ENCODE measurements at places on chromosomes 16 and 17.

- no peak for DNase-seq
Measured at GRCh38 chr17:57655553-57655952, 89.5 kb downstream of the CCDC182 start.

DNA sequence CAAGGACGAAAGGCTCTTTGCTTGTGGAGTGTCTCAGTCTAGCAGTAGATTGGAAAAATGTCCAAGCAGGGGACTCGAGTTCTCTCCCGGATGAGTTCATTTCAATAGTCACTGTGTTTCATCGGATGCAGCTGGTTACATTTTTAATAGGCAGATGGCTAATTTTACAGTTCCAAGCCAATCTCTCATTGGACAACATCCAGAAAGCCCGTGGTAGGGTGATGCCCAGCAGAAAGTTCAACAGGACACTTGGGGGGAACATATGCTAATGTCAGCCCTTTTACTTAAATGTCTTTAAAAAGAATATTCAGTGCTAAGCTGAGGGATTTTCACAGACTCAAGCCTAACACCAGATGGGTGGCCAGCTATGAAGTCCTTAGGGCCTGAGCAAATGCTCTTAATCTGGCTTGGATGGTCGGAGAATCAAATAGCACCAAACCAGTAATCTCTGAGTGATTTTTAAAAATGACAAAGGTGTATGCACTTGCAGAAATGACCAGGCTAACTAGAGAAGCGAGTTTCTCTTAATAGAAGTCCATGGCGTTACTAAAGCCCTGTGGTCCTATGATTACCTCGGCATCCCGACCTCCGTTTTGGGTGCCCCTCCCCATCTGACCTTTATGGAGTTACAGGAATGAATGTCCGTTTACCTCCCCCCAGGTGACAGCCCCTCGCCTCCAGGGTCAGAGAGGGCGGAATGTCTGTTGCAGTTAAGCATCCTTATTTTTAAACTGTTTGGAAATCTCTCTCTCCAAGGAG is 289.2 kb upstream of the SALL1 start:
- DNase-seq = no peak

DNA sequence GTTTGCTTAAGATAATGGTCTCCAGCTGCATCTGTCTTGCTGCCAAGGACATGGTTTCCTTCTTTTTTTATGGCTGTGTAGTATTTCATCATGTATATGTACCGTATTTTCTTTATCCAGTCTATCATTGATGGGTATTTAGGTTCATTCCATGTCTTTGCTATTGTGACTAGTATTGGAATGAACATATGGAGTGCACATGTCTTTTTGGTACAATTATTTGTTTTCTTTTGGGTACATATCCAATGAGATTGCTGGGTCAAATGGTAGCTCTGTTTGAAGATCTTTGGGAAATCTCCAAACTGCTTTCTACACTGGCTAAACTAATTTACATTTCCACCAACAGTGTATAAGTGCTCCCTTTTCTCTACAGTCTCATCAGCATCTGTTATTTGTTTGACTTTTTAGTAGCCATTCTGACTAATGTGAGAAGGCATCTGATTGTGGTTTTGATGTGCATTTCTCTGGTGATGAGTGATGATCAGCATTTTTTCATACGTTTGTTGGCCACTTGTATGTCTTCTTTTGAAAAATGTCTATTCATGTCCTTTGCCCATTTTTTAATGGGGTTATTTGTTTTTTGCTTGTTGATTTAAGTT is 66.2 kb downstream of the TNFRSF13B start:
- no peak for DNase-seq

DNA sequence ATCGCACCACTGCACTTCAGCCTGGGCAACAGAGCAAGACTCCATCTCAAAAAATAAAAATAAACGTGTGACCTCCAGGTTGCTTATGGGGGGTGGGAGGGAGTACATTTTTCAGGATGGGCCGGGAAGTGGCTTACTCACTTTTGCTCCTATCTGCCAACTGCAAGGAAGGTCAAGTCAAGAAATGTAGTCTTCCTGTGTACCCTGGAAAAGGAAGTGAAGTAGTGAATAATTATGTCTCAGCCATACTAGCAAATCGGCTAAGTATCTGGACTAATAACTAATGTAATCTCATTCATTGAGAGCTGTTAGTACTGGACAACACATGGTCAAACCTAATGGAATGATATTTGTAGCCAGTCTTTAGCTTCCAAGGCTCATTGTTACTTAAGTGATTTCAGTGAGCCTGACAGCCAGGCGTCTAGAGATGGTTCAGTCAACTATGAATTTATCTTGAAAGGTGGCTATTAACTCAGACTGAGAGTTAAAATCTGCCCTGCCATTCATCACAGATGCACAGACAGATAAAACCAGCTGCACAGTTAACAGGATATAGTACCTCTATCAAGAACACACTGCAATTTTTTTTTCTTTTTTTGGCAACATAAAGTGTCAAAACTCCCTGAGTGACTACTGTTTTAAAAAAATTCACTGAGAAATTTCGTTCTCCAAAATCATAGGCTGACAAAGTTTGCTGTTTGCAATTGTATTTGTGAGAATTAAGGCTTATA is 3.7 kb upstream of the TACO1 start:
- no peak for DNase-seq

GRCh38 chr16:26981266-26981938 is 85.3 kb upstream of the C16orf82 start:
- DNase-seq = no peak

DNA sequence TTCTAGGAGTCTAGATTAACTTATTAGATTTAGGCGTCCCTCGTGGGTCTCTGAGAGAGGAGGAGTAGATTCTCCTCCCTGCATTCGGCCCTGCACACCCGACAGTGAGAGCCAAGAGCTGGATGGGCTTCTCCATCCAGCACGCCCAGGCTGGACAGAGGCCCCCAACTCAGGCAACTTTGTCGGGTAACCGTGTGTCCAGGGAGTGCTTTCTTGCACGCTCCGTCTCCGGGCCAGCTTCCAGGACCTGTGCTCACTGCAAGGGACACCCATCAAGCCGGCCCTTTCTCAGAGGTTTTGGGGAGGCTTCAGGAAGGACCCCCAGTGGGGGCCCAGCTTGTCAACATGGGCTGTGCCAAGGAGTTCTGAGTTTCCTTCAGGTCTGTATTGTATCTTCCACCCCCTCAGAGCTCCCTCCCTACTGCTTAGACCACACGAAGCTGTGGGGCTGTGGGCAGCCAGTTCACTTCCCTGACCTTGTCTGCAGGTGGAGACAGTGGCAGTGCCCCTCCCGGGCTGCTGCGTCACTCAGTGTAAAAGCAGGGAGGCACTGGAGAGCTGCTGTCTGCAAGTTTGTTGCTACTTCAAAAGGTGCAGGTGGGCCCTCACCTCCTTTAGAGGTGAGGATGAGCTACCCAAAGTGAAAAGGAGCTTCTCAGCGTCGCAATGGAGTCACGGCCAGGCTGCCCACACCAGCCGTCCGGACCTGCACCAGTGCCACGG is 24.0 kb upstream of the C16orf78 start:
- DNase-seq = no peak

DNA sequence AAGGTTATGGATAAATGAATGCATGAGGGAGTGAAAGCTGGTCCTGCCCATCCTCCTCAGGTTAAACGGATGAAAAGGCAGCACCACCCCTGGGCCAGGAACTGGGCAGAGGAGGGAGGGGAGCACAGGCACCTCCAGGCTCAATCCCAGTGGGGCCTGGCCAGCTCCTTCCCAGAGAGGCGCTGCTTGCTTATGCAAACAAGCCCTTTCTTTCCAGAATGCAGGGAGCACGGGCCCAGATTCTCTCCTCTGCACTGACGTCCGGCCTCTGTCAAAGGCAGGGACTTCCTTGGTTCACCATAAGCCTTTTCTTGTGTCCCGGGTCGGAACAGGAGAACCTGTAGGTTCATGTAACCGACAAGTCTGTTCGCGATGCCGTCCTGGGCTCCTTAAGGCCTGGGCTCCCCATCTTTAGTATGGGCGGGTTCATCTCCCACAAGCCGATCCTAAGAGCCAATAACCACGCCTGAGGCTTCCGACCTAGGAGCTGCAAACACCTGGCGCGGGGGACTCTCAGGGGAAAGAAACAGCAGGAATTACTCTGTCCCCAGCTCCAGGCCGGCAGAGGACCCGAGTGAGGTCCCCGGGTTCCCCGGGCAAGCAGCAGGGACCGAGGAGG is 16.3 kb downstream of the ENPP7 start:
- no peak for DNase-seq

- DNase-seq = peak; percentile 82
Measured at GRCh38 chr16:29806099-29806579, at the start of gene MAZ. MAZ (plus strand) TSS chr16:29806529; CDS start chr16:29806702, 173 bp downstream.

GRCh38 chr17:58330997-58331814 is 2.6 kb upstream of the TSPOAP1 start:
- DNase-seq = peak; percentile 75

GRCh38 chr17:83081684-83082201 is 2.3 kb downstream of the METRNL start:
- peak; percentile 35 for DNase-seq

DNA sequence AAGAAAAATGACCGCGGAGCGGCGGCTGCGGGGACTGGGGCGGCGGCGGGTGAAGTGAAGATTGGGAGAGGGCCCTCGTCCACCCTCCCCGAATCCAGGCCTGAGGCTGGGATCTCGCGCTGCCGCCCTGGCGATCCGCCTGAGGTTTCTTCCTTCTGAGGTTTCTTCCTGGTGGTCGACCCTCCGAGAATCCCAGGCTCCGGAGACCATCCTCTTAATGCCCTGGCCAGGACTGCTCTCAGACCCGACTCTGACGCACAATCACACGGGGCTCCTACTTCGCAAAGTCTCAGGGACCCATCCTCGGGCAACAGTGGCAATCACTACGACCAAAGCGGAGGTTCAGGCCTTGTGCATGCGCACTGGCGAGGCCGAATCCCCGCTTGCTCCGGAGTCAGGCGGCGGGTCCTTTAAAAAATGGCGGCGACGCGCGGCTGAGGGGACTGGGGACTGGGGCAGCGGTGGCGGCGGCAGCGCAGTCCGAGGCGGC is 18.0 kb upstream of the KCNJ18 start:
- DNase-seq = no peak

- DNase-seq = no peak
Measured at GRCh38 chr16:87070657-87071056, 246.5 kb downstream of the C16orf95 start.

GRCh38 chr16:11402745-11403533 is 57.7 kb downstream of the RMI2 start:
- DNase-seq = no peak

DNA sequence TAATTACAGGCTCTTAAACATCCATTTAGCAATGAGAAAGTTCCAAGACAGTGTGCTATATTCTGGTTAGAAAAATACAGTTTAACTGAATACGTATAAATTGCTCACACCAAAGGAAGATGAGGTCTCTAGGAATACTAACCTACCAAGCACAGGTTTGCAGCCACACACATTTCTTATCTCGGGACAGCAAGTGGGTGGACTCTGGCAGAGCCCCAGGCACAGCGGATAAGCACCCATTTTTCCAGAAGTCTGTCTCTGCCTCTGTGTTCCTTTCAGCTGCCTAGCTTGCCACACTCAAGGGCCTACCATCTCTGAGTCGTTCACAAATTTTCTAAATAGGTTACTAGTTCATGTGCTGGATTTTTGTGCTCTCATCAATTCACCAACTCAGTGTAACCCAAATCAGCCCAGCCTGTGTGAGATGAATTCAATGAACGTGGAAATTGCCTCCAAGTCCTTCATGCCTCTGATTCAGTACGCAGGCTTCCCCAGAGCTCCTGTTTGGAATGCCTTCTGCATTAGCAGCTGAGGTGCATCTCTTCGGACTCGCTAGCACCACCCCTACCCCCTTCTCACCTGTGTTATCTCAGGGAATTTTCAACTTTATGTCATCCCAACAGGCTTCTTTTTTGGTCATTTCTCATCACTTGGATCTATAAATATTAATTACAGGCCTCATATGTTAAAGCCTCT is 581.0 kb upstream of the CDH11 start:
- no peak for DNase-seq

DNA sequence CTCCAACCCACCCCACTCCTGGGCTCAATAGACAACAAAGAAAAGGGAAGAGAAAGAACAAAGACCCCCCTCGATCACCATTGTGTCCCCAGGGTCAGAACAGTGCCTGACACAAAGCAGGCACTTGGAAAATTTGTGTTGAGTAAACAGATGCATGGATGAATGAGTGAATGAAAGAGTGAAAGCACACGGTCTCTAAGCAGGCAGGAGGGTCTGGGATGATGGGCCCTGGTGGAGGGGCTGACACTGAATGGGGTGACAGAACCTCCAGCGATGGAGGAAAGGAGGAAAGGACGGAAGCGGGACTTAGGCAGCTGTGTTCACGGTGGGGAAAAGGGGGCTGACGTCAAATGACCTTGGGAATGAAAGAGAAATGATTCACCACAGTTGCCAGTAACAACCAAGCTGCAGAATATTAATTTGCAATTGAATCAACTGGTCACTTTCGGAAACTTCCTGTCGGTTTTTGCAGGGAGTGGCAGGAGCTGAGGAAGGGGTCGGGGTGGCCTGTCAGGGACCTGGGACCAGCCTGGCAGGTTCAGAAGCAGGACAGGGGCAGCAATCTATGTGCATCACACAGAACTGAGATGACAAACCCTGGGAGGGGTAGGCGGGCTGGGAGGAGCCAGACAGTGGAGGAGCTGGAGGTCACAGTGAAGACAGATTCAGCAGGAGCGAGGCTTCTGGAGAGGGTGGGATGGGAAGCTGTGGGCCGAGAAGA is 6.7 kb upstream of the GAST start:
- DNase-seq = no peak

DNA sequence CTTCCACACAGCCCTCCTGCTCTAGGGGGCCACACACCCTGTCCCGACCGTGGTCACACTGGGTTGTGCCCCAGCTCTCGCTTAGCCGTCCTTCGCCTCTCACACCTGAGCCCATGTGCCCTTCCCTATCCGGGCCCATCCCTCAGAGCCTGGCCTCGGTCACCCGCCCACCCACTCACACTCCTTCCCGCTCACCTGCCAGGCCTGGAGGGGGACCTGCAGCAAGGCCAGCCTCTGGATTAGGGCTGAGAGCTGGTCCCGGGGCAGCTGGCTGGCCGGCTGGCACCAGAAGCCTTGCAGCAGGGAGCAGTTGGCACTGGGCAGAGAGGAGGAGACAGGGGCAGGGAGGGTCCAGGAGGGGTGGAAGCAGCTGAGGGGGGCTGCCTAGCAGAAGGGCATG is 9.7 kb downstream of the RPUSD1 start:
- no peak for DNase-seq

GRCh38 chr17:41455236-41455635 is 11.9 kb downstream of the KRT32 start:
- no peak for DNase-seq

DNA sequence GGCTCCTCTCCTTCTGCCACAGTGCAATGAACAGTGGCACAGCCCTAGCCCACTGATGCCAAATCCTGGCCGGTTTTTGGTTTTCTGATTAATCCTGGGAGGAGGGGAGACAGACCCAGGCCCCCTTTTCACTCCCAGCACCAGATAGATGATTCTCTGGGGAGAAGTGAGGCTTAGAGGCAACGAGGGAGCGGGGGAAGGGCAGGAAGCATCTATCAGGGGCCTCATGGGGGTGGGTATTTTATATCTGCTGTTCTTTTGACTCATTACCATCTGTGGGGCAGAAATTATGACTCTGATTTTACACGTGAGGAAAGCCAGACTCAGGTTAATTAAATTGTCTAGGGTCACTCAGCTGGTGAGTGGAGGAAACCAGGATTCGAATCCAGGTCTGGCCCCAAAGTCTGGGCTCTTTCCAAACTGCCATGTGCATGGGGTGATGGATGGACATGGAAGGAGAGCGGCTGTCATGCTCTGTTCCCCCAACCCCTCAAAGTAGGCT is 79.4 kb downstream of the MRM1 start:
- no peak for DNase-seq
